ENCODE measurements at places on chromosomes 12 and 14.

DNA sequence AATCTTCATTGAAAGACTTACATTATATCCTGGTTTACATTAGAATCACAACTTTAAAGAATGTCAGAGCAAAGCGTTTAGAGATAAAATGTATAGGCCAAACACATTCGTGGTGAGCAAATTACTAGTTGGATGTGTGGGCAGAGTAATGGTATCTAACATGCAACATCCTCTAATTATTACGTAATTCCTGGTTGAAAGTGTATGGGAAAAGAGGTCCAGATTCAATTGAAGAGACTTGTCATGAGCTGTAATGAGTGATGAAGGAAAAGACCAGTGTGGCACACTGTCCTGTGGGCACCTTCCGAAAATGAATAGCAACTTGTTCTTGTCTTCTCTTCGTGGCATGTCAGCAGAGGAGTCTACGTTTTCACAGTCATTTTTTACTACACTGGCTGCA is 192.8 kb downstream of the LRIG3 start:
- no peak for DNase-seq

- no peak for DNase-seq
These were observed 14.9 kb downstream of the AKAP6 start for GRCh38 chr14:32343926-32344430.

GRCh38 chr14:96625426-96625985 is 123.3 kb downstream of the PAPOLA start:
- DNase-seq, result no peak

DNA sequence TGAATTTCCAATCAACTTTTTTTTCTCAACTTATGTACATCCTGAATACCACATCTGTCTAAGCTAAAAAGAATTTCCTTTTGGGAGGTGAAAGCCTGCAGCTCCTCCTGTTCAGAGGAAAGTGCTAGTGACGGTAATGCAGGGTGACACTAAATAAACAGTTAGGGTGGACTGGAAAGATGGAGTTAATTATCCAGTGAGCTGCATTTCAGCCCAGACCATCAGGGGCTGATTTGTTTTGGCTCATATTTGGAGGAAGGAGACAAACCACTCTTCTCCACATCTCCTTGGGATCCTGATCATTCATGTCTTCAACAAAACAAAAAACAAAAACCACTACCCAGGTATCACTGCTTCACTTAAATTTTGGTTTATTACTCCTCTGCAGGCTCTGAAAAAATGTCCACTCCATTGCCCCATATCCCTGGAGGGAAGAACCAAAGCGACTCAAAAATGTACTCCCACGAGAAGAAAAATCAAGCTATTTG is 5.1 kb upstream of the SIX1 start:
- DNase-seq, result no peak

- no peak for DNase-seq
These were observed 1.5 kb downstream of the SYNE2 start for GRCh38 chr14:63854330-63854729.

GRCh38 chr12:85782711-85783110 is 53.5 kb downstream of the RASSF9 start:
- DNase-seq, result no peak

DNA sequence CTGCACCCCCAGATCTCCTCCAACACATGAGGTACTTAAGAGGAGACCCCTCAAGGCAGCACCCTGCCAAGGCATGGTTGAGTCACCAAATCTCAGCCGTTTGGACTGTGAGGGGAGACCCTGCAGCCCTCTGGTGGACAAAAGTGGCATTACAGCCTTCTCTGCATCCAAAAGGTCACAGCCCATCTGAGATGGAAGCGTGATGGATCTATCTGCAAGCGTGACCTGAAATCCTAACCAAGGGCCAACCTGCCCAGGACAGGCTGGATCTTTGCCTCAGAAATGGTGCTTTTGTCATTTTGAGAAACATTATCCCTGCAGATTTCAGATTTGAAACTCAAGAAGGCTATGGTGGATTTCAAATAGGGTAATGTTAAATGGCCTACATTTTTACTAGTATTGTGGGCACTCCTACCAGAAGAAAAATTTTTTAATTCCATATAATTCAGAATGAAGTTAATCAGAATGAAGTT is 23.7 kb upstream of the DHRS4 start:
- peak; percentile 85 for DNase-seq

DNA sequence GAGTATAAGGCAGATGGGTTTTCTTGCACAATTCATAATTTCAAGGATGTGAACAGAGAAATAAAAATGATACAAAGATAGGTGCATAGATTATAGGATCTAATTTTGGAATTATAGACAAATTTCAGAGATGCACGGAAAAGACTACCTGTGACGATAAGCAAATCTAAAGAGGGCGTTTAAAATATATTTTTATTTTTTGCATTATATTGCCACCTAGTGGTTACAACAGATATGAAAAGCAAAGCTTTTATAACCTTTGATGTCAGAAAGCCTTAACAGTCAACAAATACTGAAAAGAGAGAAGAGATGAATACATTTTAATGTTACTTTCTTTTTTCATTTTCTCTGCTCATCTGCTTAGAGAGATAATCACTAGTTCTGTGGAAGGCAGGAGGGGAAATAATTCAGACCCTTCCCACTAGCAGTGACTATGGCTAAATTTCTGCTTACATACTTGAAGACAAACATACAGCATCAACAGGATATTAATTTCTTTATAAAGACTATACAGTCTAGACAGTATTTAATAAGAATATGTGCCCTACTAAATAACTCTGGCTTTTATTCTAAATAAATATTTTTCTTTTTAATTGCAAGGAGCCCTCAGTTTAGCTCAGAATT is 46.3 kb downstream of the NTS start:
- no peak for DNase-seq

DNA sequence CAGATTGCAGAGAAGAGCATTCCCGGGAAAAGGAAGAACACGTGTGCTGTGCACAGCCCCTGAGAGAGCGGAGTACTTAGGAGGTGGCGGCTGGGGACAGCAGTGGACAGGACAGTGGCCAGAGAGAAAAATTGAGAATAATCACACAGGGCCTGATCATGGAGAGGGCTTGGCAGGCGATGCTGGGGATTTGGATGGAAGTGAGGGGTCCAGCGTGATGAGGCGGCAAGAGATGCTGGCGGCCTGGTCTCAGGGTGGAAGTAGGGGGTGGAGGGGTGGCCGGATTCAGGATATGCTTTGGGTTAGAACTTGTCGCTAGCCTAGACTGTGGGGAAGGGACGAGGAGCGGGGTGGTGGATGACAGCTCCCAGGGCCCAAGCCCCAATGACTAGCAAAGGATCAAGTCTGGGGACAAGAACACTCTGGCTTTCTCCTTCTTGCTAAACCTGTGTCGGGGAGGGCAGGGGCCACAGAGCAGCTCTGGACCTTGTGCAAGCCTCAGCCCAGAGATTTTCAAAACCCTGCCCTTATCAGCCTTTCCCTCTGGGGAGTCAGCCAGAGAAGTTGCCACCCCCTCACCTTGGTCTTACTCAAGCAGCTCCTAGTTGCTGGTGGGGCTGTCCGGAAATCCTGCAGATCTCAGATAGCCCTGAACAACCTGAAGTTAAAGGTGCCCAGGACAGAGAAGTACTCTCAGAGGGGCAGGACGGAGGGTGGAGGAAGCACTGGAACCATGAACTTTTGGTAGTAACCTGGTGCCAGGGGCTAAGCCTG is 1.3 kb downstream of the HVCN1 start:
- DNase-seq, result no peak

DNA sequence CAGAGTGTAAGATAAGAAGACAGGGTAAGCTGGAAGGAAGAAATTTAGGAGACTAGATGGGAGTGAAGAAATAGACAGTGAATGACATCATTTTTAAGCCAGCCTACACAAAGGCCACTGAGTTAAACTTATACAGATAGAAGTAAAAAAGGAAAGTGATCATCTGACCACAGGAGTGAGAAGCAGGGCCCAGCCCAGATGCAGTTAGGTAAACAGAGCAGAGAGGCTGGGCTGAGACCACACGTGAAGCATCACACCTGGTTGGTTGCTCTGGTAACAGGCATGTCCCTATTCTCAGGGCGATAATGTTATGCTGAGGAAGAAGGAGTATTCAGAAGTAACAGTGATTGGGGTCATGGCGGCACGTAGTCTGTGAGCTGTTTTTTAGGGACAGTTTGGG is 1079.4 kb downstream of the AACS start:
- DNase-seq, result no peak

GRCh38 chr12:6620885-6621274 is 13.7 kb upstream of the CHD4 start:
- DNase-seq, result no peak

DNA sequence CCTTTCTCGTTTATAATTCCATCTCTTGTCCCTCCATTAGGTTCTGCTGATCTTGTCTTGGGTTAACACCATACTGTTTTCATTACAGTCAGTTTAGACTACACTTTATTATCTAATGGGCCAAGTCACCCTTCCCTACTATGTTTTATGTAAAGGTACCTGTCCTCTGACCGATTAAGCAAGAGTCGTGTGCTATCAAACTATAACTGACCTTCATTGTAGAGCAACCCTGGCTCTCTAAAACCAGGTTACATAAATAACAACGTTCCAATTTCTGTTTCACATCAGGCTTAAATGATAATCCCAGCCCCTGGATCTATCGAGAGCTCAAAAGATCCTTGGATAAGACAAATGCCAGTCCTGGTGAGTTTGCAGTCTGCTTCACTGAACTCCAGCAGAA is 16.7 kb downstream of the OAS2 start:
- no peak for DNase-seq

GRCh38 chr14:35402323-35403113 is 2.0 kb downstream of the NFKBIA start:
- DNase-seq, result no peak

- no peak for DNase-seq
These were observed 3.7 kb upstream of the ZFP36L1 start for GRCh38 chr14:68796418-68797101.

GRCh38 chr14:55192054-55192621 is 753 bp upstream of the DLGAP5 start:
- no peak for DNase-seq

GRCh38 chr12:56522411-56523193 is 982 bp downstream of the RBMS2 start:
- no peak for DNase-seq

DNA sequence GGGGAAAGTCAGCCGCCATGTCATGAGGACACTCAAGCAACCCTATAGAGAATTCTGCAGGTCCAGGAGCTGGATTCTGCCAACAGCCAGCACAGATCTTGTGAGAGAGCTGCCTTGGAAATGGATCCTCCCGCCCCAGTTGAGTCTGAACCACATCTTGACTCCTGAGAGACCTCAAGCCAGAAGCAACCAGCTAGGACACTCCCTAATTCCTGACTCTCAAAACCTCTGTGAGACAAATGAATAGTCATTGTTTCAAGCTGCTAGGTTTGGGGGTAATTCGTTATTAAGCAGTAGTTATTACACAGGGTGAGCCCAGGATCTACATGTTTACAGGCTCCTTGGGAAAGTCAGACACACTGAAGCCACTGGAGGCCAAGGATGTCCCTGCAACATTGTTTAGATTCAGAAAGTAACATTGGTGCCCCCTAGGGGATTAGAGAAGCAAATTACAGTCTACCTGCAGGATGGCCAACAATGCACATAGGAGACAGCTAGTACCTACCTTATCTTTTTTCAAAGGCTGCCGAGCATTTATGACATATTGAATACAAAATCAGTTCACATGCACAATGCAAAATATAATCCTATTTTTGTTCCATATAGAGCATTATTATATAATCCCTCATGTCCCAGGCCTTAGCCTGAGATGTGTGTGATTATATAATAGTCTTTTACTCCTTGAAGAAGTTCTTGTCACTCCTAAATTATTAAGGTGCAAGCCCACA is 57.9 kb upstream of the FICD start:
- DNase-seq, result no peak

DNA sequence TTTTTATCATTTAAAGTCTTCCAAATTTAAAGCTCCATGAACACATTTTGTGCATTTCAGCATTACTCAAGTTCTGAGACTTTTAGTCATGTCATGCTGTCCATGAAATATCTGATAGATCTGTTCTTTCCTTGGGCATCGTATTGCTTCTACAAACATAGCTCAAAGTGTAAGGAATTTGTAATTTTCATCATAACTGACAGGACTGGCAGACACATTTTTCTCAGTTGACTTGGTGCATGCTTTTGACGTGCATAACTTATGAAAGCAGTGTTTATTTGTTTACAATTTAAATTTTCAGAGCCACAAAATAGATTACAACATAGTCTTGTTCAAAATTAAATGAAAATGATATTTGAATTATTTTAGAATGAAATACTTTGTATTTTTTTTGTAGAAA is 812.1 kb upstream of the NOVA1 start:
- no peak for DNase-seq

- no peak for DNase-seq
These were observed 33.6 kb downstream of the TNFAIP2 start for GRCh38 chr14:103156651-103157378.

DNA sequence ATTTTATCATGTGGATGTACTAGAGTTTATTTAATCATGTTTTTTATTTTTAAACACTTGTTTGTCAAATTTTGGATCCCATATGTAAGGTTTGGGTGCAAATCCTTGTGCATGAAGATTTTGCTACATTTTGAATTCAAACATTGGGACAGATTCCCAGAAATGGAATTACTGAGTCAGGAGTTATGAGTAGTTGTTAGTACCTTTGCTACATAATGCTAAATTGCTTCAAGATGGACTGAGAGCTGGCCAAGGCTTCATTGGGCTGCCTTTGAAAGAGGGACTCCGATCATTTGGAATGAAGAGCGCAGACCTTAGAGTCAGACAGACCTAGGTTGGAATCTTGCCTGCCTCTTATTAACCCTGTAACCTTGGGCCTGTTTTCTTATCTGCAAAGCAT is 154.9 kb upstream of the PWP1 start:
- DNase-seq, result no peak

DNA sequence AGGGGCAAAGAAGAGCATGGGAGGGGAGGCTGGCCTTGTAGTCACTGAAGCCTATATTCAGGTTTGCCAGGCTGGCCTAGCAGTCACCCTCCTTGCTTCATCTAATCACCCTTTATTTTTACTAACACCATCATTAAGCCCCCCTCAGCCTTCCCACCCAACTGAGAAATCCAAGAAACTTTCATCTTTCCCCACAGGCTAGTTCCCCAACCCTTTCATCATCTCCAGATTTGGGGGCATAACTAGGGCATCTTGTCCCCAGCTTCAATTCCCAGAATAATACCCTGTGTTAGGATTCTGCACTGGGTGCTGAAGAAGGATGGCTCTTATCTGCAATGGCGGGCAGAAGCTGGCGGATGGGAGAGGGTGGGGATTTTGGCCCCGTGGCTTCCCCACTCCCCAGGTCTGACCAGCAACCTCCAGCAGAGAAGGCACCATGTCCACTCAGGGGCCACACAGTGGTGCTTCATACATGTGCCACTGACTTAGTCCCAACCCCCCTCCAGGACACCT is 6.9 kb downstream of the PCK2 start:
- no peak for DNase-seq

All from stimulated activated CD8-positive, alpha-beta memory T cell treated with anti-CD3 and anti-CD28 coated beads, Interleukin-4, amount 100 ng/mL, for 1 hour (primary cell).